Ammon's horn (tissue), 1 donor: ENCODE measurements at places on chromosomes 6 and 20.

DNA sequence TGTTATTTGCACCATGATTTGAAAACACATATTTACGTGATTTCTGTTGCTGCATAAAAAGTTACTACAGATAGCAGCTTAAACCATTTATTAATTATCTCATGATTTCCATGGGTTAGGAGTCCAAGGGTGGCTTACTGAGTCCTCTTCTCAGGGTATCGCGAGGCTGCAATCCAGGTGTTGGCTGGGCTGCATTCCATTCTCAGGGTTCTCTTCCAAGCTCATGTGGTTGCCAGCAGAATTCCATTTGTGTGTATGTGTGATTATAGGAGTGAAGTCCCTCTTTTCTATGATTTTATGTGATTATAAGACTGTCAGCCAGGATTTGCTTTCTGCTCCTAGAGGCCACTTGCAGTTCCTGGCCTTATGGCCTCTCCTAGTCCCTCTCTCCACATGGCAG, 135.1 kb downstream of the FAM83B start:
- DNase-seq: no peak

DNA sequence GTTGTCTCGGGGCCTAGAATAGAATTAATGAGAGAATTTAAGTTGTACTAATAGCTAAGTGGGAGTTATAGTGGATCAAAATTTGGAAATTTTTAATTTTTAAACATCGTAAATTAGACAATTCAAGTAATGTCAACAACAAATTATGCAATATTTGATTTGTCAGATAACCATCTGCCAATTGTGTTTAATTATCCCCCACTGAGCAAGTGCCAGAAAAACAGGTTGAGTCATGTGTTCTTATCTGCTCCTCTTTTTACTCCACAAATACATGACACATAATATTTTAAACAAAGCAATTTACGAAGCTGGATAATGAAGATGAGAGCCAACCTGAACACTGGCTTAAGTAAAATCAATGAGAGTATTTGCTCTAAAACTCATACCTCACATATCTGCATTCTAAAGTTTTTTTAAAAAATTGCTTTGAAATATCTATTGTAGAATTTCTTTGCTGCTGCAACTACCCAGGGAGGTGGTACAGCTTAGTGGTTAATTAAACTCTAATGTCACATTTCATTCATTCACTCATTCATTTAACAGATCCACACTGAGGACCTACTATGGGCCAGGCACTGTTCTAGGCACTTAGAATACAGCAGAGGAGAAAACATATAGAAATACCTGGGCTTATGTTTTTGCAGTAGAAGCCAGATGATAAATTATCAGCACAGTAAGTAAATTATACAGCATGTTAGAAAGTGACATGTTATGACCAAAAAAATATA, 57.1 kb upstream of the MAP7 start:
- peak; percentile 27 for DNase-seq

DNA sequence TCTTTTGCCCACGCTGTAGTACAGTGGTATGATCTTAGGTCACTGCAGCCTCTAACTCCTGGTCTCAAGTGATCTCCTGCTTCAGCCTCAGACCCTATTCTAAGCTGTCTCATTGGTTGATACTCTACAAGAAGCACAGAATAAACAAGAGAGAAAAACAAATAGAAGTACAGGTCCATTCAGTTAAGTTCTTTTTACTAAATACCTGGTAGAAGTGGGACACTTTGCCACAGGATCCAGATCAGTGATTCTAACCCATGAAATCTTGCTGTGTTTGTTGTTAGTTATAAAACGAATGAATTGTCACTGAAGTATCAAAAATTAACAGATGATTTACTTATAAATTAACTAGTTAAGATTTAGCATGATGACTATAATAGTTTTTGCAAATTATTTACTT, 76.7 kb downstream of the SCAND1 start:
- no peak for DNase-seq

DNA sequence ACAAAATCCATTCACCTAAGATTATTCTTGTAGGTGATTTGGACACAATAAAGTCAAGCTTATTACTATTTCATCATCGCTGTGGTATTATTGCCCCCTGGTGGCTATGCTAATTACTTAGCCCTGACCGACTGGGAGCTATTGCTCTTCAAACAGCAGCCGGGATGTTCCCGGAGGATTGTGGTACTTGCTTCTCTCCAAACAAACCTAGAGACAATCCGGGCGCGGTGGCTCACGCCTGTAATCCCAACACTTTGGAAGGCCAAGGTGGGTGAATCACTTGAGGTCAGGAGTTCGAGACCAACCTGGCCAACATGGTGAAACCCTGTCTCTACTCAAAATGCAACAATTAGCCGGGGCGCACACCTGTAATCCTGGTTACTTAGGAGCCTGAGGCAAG, 15.4 kb upstream of the STMND1 start:
- DNase-seq: peak; percentile 82

GRCh38 chr20:43691928-43692524, 25.1 kb downstream of the MYBL2 start:
- DNase-seq: peak; percentile 20
